Endothelial cell of umbilical vein (primary cell): ENCODE measurements at places on chromosomes 7 and 10. TPM values are rescaled to one million over a fixed set of nuclear protein-coding genes. Genes with fewer than 3 reads are reported as not detected.

- DNase-seq: no peak
Measured at GRCh38 chr10:128630787-128631252, 504.6 kb upstream of the MKI67 start.

- no peak for DNase-seq
Measured at GRCh38 chr10:7040681-7041080, 370.2 kb downstream of the SFMBT2 start.

Gene ASIC3
- total RNA-seq: 0.69 and 1.4 TPM in 2 replicates

- no peak for DNase-seq
Measured at GRCh38 chr10:77837248-77837924, 89.2 kb downstream of the DLG5 start.

Gene CNPY1
- total RNA-seq: not detected in 2 replicates

Gene C10orf67
- not detected in 2 replicates for total RNA-seq

Gene CFAP69
- total RNA-seq: 2.9 and 4.4 TPM in 2 replicates

- no peak for DNase-seq
Measured at GRCh38 chr10:64486149-64486548, 964.9 kb downstream of the REEP3 start.

GRCh38 chr7:26370011-26370410, 78.3 kb downstream of the SNX10 start:
- DNase-seq: peak; percentile 84

Gene NUDT13
- 2.3 and 2.6 TPM in 2 replicates for total RNA-seq

Gene HMX2
- not detected in 2 replicates for total RNA-seq

Gene PRKG1
- total RNA-seq: 0.18 and 0.39 TPM in 2 replicates

Gene FZD8
- 9.1 and 11.1 TPM in 2 replicates for total RNA-seq

GRCh38 chr10:14684354-14684753, 90.3 kb downstream of the FAM107B start:
- DNase-seq: no peak

DNA sequence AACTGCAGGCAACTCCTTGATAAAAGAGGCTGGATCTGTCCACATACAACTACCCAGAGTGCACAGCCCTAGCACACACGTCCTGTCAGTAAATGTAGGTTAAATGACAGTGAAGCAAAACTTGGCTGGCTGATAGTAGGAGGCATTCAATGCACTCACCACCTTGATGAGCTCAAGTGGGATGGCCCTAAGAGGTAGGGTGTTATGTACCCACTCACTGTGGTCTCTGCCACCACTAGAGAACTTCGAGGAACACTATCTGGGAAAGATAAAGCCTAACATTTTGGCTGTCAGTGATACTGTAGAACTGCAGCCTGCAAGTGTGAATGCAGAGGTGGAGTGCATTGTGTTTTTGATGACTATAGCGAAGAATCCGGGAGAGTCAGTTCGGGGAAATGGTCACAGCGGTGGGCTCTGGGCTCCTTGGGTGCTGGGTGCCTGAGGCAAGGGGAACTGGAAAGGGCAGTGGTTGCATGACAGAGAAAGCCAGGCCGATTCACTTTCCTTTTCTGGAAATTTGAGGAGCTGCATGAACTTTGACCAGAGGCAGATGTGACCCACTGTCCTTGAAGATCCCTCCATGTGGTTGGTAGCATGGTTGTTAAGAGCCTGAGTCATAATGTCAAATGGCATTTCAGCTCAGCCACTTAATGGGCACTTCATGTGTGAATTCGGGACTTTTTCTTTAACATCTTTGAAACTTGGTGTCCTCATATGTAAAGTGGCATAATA, 93.1 kb upstream of the ZPBP start:
- no peak for DNase-seq

Gene OR2A5
- not detected in 2 replicates for total RNA-seq

DNA sequence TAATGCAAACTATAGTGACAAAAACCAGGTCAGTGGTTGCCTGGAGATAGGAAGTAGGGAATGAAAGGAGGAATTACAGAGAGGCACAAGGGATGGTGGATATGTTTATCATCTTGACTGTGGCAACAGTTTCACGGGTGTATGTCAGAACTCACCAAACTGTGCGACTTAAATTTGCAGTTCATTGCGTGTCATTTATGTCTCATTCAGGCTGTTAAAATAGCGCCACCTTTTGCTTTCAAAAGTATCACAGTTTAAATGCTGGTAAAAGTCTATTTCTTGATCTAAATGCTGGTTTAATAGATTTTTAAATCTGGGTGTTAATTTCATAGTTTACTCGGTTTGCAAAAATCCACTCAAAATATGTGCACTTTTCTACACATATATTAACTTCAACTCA, 51.0 kb downstream of the PTTG1IP2 start:
- DNase-seq: peak; percentile 13

DNA sequence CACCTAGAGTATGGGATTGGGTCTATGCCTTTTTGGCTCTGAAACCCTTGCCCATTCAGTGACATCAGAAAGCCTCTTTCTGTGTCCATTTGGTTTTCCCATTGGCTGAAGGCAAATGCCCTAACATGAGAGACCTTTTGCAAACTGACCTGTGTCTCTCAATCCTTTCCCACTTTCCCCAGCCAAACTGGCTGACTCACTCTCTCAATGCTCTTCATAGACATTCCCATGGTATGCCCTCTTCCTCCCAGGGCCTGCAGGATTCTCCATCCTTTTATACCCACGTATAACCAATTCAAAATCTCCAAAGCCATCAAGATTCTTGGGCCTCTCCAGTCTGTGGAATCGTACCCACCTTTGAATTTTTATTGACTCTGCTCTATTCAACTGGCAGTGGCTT, 563.3 kb downstream of the GATA3 start:
- no peak for DNase-seq

DNA sequence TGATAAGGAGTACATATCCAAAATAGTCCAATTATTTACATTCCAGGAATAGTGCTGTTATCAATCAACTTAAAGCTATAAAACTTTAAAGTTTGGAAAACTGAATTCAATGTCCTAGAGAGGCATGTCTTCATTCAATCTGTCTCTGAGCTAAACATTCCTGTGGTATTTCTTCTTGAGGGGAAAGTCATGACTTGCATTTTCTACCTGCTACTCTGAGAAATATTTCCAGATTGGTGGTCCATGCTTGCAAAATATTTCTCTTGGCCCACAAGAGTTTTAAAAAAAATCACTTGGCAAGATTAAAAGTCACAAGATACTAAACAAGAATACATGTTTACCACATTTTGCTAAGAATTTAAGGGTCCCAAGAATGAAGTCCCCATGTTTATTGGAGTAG, 63.6 kb upstream of the HGF start:
- no peak for DNase-seq

Gene CCDC146
- total RNA-seq: 2.2 and 2.6 TPM in 2 replicates

- DNase-seq: no peak
Measured at GRCh38 chr7:23275912-23276311, 23.2 kb upstream of the MALSU1 start.

- no peak for DNase-seq
Measured at GRCh38 chr10:33483124-33483815, 148.8 kb upstream of the NRP1 start.

Gene DNAJC9
- 47.1 and 55.0 TPM in 2 replicates for total RNA-seq

DNA sequence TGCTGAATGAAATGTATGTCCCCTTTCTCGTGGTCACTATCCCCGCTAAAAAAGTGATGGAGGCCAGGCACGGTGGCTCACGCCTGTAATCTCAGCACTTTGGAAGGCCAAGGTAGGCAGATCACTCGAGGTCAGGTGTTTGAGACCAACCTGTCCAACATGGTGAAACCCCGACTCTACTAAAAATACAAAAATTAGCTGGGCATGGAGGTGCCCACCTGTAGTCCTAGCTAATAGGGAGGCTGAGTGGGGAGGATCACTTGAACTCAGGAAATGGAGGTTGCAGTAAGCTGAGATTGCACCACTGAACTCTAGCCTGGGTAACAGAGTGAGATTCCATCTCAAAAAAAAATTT, 91.4 kb upstream of the MKLN1 start:
- no peak for DNase-seq

GRCh38 chr10:17010363-17011145, 119.1 kb downstream of the CUBN start:
- DNase-seq: no peak

DNA sequence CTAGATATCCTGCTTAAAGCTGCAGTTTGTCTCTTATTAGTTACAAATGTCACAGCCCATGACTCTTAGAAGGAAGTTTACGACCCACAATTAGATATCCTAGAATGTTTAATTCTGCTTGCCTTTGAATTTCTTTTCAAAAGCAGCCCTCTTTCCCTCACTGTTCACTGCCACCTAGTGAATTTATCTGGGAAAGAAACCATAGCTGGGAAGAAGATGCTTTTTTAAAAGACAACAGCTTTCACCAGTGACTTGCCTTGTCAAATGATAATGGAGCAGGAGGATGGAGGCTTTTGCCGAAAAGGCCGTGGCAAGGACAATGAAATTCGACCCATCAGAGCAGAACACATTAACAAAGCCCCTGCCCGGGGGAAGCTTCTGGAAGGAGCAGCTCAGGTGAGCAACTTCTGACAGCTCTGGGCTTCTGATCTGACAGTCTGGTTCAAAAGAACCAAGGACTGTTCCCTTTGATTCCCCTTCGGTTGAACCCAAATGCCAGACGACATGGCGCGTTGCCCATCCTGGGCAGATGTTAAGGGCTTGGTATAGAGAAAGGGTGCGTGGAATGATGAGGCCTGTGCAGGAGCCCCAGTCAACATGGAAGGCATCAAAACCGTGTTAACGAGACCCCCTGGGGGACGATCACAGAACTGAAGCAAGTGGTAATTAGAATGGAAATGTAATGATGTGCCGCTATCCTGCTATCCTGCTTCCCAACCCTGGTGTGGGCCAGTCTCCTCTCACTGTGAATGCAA, 236.8 kb downstream of the FRMD4A start:
- peak; percentile 68 for DNase-seq

DNA sequence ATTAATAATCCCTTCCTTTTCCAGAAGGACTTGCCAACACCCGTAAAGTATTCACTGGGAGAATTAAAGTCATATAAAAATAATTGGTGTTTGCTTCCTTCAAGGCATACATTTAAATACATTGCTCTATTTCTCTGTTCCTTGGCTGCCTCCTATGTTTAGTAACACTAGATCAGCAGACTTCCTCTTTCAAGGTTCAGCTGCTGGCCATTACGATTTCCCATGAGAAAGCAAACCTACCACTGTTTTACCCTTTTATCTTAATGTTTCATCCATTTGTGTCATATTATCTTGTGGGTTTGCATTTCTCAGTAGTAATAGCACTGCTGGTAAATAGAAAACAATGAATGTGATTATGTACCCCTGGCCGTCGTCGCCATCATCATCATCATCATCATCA, 313.8 kb upstream of the BMPER start:
- DNase-seq: peak; percentile 69

DNA sequence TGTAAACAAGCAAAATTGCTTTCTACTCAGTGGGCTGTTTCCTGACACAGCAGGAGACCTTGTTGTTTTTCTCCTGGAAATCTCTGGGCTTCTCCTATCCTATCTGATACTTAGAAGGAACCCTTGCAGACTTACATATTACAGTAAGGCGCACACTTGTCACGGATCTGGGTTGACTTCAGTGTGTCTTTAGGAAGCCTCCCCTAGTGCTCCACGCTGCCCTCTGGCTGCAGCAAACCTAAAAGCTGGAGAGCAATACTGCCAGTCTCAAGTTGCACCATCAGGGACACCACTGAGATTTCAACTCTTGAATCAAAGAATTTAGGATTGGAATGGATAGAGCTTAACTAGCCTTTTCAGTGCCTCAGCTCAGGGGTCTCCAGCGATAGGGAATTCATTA, 495.3 kb downstream of the LRMDA start:
- DNase-seq: no peak

Gene FAM237B
- not detected in 2 replicates for total RNA-seq

DNA sequence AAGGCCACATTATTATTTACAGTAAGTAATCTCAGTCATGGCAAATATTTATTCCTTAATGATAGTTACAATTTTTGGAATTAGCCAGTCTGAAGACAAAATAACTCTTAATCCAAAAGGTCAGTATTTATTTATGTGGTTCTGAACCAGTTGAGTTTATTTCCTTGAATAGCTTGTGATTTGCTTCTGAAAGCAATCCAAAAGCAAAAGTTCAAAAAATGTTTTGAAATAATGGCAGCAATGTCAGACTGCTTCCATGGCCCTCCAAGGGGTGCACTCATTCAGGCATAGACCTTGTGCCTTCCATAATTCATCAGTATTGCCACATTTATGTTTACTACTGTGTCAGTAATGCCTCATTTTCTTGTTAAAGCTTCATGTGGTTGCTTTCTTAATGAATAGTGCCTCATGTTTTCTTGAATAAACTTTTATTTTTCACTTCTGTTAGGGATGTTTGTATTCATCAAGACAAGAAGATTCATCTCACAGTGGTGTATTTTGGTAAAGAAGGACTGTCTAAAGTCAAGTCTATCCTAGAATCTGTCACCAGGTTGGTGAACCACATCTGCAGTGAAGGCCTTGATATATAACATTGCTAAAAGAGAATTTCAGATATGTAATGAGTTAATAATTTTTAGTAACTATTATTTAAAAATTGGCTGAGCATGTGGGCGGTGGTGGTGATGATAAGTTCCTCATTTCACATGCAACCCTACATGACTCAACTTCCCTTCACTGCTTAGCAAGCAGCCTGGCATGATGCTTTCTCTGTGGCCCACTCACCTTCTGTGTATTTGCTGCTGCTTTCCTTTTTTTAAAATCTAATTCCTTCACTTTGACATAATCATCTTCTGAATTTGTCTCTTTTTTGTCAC, 22.0 kb downstream of the CSGALNACT2 start:
- DNase-seq: peak; percentile 51

GRCh38 chr10:88800152-88801125, 2.1 kb upstream of the LIPM start:
- no peak for DNase-seq

DNA sequence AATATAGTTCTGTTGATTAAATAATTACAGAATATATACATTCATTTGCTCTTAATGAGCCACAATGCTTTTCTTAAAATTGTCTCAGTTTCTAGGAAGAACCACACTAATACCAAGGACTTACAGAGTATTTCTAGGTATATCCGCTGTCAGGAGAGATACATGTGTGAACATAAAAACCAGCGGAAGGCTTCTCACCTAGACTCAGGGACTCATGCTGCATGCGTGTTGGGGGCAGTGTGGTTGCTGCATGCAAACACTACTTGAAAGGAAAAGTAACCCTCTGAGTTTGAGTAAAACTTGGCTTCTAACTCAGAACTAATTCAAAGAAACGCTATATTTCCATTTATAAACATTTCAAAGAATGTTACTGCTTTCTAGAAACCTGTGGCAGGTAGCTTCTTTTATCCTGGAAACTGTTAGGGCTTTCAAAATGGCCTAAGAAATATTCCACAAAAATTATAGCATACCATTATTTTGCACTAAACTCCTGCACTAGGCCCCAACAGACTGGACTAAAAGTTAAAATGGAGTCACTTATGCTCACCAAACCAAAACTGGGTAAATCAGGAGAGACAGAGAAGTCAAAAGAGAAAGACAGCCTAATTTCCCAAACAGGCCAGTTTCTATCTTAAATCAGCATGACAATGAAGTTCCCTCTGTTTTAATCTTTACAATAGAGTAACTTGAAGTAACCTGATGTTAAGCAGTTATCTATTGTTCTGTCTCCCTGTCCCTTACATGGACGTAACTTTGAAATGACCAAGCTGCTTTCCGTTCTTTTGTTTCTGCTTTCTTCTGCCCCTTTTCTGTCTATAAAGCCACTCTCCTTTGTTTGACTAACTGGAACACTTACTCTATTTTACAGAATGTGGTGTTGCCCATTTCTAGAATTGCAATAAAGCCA, 95.2 kb upstream of the FAM133B start:
- DNase-seq: no peak

GRCh38 chr10:102781090-102781920, 37.6 kb downstream of the WBP1L start:
- DNase-seq: peak; percentile 54
